ENCODE measurements at places on chromosomes 1 and 21. TPM values are rescaled to one million over a fixed set of nuclear protein-coding genes. Genes with fewer than 3 reads are reported as not detected.
A peak's percentile ranks its signal among the peaks of the same experiment; 100 is the strongest.

DNA sequence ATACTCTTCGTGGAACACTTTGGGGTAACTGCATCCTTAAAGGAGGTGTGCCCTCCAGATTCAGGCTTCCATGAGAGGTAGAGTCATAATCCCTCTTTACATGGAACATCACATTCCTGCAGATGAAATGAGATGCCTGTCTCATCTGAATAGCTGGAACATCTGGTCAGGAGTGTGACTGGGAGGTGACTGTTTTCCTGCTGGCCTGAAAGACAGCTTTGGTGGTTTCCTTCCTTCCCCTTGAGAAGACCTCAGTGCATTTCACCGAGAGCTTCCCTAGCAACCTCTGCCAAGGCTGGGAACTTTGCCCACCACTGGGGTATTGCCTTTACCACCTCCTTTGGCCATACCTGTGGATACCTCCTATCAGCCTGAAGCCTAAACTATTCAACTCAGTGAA lies 46.7 kb upstream of the GUCA2A start:
- no peaks in the 10 kb centered on the region for H3K27me3 ChIP-seq
- H3K4me3 ChIP-seq = no peak overlapping the region
- H3K36me3 ChIP-seq = no peaks in the 10 kb centered on the region
- no peak overlapping the region for H3K27ac ChIP-seq

DNA sequence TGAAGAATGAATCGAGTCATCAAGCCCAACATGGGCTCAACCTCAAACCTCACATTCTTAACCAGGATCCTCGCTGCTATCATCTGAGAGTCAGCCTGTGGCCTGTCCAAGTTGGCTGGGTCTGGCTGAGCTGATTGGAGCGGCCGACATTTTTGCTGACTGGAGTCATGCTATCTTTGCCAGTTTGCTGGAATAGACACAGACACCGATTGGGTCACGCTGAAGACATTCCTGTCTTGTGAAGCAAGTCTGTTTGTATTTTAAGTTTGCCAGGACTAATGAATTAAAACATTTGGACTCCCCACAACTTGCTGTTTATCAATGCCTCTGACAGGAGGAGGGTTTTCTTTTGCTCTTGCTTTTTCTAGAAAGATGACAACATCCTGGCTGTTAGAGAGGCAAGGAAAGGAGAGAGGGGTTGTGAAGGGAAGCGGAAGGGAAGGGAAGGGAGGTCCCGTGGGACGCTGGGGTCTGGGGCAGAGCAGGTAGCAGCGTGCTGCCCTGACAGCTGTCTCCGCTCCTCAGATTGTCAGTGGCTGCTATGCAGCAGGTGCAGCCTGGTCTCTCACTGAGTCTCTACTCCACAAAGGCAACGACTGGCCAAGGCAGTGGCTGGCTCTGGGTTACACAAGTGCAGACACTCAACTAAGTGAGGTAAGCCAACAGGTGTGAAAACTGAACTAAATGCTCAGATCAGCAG lies at the start of gene MAP3K7CL:
MAP3K7CL (plus strand) TSS at position 375 of the 700 bp plus-strand sequence. CDS start 2,701 bp downstream, outside the sequence.
- H3K27ac ChIP-seq = no peak within 1 kb of the TSS
- H3K36me3 ChIP-seq = no peaks in the 10 kb centered on the region
- no peaks in the 10 kb centered on the region for H3K4me1 ChIP-seq

The AMY1C gene
- not detected for total RNA-seq

GRCh38 chr1:10530756-10531495 lies 56.2 kb downstream of the PEX14 start:
- no peak for DNase-seq
- no peak overlapping the region for H3K4me3 ChIP-seq
- no peaks in the 10 kb centered on the region for H3K27me3 ChIP-seq
- H3K36me3 ChIP-seq = no peaks in the 10 kb centered on the region
- peaks cover 32% of the 10 kb centered on the region for H3K4me1 ChIP-seq

GRCh38 chr1:52337439-52337838 lies 28.6 kb downstream of the CC2D1B start:
- no peaks in the 10 kb centered on the region for H3K27me3 ChIP-seq
- no peak for DNase-seq
- no peak overlapping the region for H3K4me3 ChIP-seq

The TRIM46 gene
- total RNA-seq = 0.53 TPM

GRCh38 chr1:245389873-245390272 lies 235.1 kb downstream of the KIF26B start:
- no peak overlapping the region for H3K4me3 ChIP-seq
- no peaks in the 10 kb centered on the region for H3K36me3 ChIP-seq
- H3K27me3 ChIP-seq = no peaks in the 10 kb centered on the region
- DNase-seq = no peak
- H3K4me1 ChIP-seq = no peaks in the 10 kb centered on the region

DNA sequence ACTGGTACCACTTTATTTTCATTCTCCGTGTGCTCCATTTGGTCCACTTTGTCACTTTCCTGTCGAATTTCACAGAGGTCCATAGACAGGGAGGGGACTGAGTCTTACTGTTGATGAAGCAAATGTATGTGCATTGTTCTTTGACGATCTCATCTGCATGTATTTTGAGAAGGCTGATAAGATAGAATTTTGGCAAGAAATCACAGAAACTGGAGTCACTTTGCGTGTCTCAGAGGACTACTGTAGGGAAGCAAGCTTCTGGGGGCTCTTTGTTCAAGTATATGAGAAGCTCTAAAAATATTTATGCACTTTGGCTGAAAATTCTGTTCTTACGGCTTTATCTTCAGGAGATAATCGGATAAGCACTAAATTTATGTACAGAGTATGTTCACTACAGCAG lies 78.1 kb downstream of the PCBP3 start:
- H3K36me3 ChIP-seq = no peaks in the 10 kb centered on the region
- no peaks in the 10 kb centered on the region for H3K4me1 ChIP-seq
- no peak overlapping the region for H3K4me3 ChIP-seq

GRCh38 chr1:156801409-156802121 lies 15.1 kb downstream of the SH2D2A start:
- DNase-seq = no peak
- H3K36me3 ChIP-seq = peaks cover 57% of the 10 kb centered on the region
- no peak overlapping the region for H3K27ac ChIP-seq
- H3K27me3 ChIP-seq = no peaks in the 10 kb centered on the region
- no peak overlapping the region for H3K4me3 ChIP-seq
- H3K4me1 ChIP-seq = peaks cover 9% of the 10 kb centered on the region

- H3K4me1 ChIP-seq = peaks cover 68% of the 10 kb centered on the region
- peak within 1 kb of the TSS; percentile 99 for H3K4me3 ChIP-seq
- no peaks in the 10 kb centered on the region for H3K27me3 ChIP-seq
- H3K27ac ChIP-seq = peak within 1 kb of the TSS; percentile 70
- no peak for DNase-seq
- peaks cover 23% of the 10 kb centered on the region for H3K36me3 ChIP-seq
These were observed at the start of gene KLHL17 for GRCh38 chr1:960363-961131. TSS of gene KLHL17 (plus strand) at chr1:960584. CDS start at chr1:960694, 110 bp downstream.

DNA sequence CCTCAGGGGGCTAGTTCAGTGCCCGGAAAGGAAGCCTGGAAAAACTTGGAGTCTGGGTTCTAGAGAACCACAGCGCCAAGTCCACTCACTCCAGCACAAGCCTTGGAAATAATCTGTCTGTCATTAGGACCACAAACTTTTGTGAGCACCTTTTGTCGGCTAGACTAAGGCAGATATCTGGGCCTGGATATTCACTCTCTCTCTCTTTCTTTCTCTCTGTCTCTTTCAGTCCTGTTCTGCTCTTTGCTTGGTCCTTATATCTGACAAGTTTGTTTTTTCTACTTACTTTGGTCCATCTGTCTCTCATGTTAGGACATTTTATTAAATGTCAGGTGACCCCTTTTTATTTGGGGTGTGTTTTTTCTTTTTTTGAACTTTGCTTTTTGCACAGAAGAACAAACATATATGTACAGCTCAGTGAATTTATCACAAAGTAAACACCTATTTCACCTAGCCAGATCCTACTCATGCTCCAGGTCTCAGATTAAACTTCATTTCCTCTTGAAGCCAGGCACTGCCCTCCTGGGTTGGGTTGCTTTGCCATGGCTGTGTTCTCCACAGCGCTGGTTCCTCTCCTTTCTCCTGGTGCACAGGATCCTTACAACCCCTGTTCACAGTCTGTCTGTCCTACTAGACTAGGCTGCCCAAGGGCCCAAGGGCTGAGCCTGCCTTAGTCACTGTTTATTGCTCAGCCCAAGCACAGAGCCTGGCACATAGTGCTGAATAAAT lies 40.8 kb downstream of the TCEANC2 start:
- H3K27me3 ChIP-seq = no peaks in the 10 kb centered on the region
- DNase-seq = no peak
- no peak overlapping the region for H3K4me3 ChIP-seq
- H3K27ac ChIP-seq = no peak overlapping the region
- H3K4me1 ChIP-seq = no peaks in the 10 kb centered on the region
- H3K36me3 ChIP-seq = no peaks in the 10 kb centered on the region

DNA sequence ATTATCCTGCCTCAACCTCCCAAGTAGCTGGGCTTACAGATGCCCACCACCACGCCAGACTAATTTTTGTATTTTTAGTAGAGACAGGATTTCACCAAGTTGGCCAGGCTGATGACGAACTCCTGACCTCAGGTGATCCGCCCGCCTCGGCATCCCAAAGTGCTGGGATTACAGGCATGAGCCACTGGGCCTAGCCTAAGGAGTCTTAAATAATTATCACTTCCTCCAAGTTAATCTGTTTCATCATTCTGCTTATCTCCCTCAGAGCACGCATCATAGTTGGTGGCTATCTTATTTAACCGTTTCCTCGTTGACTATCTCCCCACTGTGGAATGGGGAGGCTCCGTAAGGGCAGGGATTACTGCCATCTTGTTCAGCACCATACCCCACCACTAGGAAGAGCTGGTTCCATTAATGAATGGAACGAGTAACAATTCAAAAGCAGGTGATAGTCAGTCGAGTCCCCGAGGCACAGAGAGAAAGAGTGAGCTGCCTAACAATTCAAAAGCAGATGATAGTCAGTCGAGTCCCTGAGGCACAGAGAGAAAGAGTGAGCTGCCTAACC lies 52.7 kb downstream of the GLUL start:
- H3K27me3 ChIP-seq = no peaks in the 10 kb centered on the region
- H3K27ac ChIP-seq = peak overlapping the region; percentile 71
- no peaks in the 10 kb centered on the region for H3K4me1 ChIP-seq
- no peaks in the 10 kb centered on the region for H3K36me3 ChIP-seq

- no peak for DNase-seq
- no peak overlapping the region for H3K4me3 ChIP-seq
- no peaks in the 10 kb centered on the region for H3K4me1 ChIP-seq
- H3K36me3 ChIP-seq = no peaks in the 10 kb centered on the region
These were observed 98.9 kb upstream of the FOXD3 start for GRCh38 chr1:63223426-63223825.

GRCh38 chr1:154501423-154502065 lies 475 bp upstream of the TDRD10 start:
- H3K36me3 ChIP-seq = no peaks in the 10 kb centered on the region
- no peak for DNase-seq
- peak overlapping the region; percentile 41 for H3K4me3 ChIP-seq

The PIGV gene
- 9.9 TPM for total RNA-seq

The GPR52 gene
- total RNA-seq = not detected

GRCh38 chr1:33819913-33820311 lies 44.0 kb upstream of the HMGB4 start:
- H3K27me3 ChIP-seq = no peaks in the 10 kb centered on the region
- no peaks in the 10 kb centered on the region for H3K36me3 ChIP-seq
- DNase-seq = no peak
- H3K27ac ChIP-seq = no peak overlapping the region

DNA sequence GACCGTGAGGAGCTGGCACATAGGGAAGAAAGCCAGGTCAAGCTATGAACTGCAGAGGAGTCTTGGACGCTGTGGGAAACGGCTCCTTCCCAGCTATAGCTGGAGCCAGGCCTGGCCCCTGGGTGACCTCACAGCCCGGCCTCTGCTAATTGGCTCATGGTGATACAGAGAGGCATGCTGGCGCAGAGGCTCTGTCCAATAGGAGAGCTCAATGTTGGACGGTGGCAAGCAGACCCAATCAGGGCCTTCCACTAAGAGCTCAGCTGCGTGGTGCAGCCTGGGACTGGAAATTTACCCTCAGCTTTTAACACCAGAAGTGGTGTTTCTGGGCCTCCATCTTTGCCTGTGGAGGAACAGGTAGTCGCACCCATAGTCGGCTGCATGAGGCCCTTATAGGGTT lies 64.4 kb upstream of the GRHL3 start:
- no peak overlapping the region for H3K4me3 ChIP-seq
- no peaks in the 10 kb centered on the region for H3K36me3 ChIP-seq
- H3K27me3 ChIP-seq = no peaks in the 10 kb centered on the region
- no peak overlapping the region for H3K27ac ChIP-seq

The VCAM1 gene
- total RNA-seq = 3.8 TPM

DNA sequence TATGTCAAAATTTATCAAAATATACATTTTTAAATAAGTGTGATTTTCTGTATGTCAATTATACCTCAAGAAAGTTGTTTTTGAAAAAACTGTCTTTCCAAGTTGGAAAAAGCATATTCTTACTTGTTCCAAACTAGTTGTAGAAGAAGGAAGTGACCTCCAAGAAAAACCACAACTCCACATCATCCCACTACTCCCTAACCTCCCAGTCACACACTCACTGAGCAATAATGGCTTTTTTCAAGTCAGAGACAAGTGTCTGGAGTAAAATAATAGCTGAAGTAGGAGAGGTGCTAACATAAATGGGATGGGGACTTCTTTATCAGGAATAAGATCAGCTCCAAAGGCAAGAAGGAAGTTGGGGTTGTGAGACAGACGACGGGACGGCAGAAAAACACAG lies 13.4 kb downstream of the EPRS1 start:
- H3K27ac ChIP-seq = no peak overlapping the region
- H3K36me3 ChIP-seq = peaks cover 91% of the 10 kb centered on the region
- no peaks in the 10 kb centered on the region for H3K27me3 ChIP-seq
- H3K4me1 ChIP-seq = no peaks in the 10 kb centered on the region

GRCh38 chr1:113949007-113949406 lies 19.9 kb downstream of the HIPK1 start:
- H3K4me1 ChIP-seq = peaks cover 29% of the 10 kb centered on the region
- DNase-seq = no peak
- peak overlapping the region; percentile 62 for H3K27ac ChIP-seq
- H3K4me3 ChIP-seq = no peak overlapping the region

The GLMP gene
- 19.1 TPM for total RNA-seq

DNA sequence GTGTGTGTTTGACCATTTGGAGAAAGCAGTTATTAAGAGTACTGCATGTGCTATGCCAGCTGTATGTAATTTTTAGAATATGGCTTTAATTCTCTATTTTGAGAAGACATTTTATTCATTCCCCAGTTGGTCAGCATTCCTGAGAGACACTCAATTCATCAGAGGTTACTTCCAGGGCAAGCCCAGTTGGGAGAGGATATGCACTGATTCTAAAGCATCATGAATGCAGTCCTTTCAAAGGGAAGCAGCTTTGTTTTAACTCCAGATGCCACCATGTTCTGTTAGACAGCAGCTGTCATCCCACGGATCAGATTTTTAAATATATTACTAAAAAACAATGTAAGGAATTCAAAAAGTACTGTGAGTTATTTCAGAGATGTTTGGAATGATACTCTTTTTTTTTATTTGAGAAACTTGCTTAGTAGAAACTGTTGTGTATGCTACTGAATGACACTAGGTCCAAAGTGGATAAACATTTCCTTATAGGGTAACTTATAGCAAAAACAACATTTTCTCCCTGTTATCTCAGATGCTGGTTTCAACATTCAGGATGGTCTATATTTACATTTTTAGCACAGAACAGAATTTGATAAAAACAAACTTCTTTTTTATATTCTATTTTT lies 149.5 kb upstream of the B3GALT2 start:
- H3K4me1 ChIP-seq = no peaks in the 10 kb centered on the region
- H3K27me3 ChIP-seq = no peaks in the 10 kb centered on the region

The LENEP gene
- not detected for total RNA-seq
